Left ventricle myocardium inferior (tissue), 1 donor: ENCODE measurements at places on chromosomes 2 and 18.
A peak's percentile ranks its signal among the peaks of the same experiment; 100 is the strongest.

- DNase-seq: no peak
Observed at GRCh38 chr2:174815526-174815925, 51.3 kb upstream of the CHRNA1 start.

DNA sequence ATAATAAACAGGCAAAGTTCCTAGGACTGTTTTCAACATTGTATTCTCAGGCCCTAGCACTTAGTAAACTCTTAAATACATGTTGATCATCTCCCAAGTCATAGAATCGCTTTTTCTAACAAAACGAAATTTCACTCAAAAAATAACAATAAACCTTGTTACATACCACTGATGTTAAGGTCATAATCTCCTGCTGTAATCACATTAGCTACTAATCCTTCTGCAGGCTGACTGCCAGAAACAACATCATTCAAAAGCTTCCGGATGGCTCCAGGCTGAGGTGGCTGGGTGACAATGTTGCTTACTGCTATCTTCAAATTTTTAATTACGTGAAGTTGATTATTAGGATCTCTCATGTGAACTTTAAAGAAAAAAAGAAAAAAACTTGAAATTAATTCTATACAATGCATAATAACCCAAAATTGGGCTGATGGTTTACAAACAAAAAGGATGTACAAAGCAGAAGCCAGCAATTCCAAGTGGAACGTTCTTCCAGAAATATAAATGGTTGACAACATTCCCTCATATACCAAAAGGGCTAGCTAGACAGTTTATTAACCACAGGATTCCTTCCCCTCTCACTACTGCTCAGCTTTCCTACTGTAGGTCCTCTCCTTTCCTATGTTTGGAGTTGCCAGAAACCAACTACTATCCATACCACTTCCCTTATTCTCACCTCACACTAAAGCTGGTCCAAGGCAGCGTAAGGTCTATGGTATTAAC, 11.6 kb downstream of the TRAPPC8 start:
- no peak for DNase-seq

DNA sequence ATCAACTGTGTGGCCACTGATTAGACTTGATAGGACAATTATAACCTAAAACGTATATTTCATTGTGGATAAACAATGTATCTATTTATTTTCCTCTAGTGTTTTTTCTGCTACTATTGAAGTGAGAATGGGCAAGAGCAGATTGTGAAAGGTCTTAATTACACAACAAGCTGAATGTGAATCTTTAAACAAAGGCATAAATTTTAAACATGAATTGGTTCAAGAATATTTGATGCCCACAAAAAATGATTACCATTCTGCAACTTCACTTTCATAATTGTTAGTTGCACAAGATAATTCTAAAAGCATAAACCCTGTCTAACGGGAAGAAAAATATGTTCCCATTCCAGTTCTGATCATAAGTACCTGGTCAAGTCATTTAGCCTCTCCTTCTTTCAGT, 285.6 kb downstream of the GULP1 start:
- no peak for DNase-seq

DNA sequence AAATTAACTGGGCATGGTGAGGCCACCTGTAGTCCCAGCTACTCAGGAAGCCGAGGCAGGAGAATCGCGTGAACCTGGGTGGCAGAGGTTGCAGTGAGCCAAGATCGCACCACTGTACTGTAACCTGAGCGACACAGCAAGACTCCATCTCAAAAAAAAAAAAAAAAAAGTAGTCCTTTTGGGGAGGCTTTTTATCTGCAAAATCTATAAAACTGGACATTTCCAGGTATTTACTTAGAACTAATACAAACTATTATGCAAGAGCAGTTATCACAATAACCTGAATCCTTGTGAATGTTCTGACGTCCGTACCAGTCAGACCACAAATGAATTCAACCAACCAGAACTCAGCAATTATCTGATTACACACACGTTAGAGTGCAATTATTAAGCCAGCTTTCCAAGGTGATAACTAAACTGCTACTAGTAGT, 8.8 kb upstream of the RAPH1 start:
- no peak for DNase-seq

GRCh38 chr18:8976606-8977005, 125.9 kb upstream of the NDUFV2 start:
- no peak for DNase-seq

GRCh38 chr2:84194949-84195644, 264.0 kb downstream of the SUCLG1 start:
- DNase-seq: no peak

- DNase-seq: no peak
Observed at GRCh38 chr2:86764661-86765309, 25.9 kb downstream of the CD8A start.

DNA sequence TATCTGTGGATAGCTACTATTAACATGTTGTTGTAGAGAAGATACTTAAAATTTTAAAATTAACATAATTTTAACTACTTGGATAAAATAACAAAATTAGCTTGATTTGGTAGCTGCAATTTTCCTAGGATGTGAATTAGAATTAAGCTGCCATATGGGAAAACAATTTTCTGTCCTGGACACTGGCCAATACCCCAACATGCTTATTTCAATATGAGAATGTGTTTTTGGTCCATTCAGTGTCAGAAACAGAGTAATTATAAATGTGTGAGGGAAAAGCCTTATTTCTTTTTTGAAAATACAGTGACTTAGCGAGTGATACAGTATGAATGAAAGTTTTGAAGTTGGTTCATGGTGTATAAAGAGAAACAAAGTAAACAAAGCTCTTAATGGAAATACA, 948.3 kb upstream of the GYPC start:
- DNase-seq: no peak

DNA sequence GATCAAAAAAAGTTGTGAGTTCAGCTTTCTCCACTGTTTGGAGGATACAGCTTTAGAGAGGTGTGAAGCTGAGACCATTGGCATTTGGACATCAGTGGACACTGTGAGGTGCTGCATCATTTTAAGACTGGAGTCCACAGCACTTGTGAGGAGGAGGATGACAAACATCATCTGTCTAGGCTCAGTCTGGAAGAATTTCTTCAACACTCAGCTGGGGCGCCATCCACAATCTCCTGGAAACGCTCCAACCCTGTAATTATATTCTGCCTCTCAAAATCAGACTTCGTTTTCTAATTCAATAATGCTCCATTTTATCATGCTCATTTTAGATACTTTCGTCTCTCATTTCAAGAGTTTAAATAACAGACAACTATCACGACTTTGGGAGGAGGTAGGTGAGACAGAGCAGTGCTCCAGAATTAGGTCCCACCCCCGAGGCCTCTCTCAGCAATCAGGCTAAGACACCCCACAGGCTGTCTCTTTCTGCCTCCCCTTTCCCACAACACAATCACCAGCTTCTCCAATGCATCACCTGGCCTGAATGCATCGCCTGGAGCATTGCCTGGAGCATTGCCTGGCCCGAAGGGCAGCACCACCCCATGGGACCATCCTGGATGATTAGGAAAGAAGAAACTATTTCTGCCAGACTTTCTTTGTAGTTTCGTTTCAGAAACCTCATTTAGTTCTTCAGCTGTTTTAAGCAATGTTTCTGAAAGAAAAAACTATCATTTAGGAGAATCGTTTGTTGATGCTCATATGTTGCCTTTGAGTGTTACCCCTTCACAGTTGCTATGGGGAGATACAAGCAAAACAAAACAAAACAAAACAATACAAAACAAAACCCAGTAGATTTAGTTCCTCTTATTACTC, 37.0 kb upstream of the DPP10 start:
- DNase-seq: no peak

GRCh38 chr18:66795051-66795450, 191.2 kb upstream of the CDH19 start:
- DNase-seq: no peak

GRCh38 chr18:6018671-6019070, 123.3 kb upstream of the TMEM200C start:
- DNase-seq: no peak

GRCh38 chr2:74835831-74836674, 2.1 kb downstream of the HK2 start:
- DNase-seq: no peak

GRCh38 chr2:220336771-220337170, 709.3 kb downstream of the SLC4A3 start:
- no peak for DNase-seq

- peak; percentile 38 for DNase-seq
Observed at GRCh38 chr2:30147196-30147714, 448 bp downstream of the YPEL5 start.

GRCh38 chr18:22283116-22283395, 113.7 kb downstream of the GATA6 start:
- DNase-seq: no peak

DNA sequence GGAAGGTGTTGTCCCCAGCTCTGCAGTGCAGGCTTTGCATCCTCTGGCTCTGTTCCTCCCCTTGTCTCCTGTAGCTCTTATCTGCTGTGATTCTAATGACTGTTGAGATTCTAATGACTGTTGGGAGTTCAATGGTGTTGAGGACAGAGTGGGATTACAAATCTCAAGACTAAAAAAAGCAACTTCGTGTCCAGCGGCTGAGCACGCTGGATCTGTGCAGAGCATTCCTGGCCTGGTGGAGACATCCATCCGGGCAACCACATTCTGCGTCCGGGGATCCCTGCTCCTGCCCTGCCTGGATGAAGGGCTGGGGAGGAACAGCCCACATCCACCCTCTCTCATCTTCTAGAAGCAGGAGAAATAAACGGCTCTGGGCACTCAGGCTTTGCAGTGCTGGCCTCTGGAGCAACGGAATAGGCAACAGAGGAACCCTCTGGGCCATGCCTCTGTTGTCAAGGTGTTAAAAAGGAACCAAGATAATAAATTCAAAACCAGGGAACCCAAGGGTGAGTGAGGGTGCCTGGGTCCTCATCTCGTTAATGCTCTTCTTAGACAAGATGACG, 106.7 kb upstream of the ASB18 start:
- DNase-seq: no peak

- no peak for DNase-seq
Observed at GRCh38 chr2:157501026-157501425, 57.1 kb upstream of the CYTIP start.
